Liver (tissue), 10 donors: ENCODE measurements at places on chromosomes 6 and 20. TPM values are rescaled to one million over a fixed set of nuclear protein-coding genes. Genes with fewer than 3 reads are reported as not detected.

- DNase-seq, result no peak
Observed at GRCh38 chr6:162899148-162899547, 171.4 kb downstream of the PACRG start.

- no peak for DNase-seq
Observed at GRCh38 chr6:14520536-14520935, 403.0 kb downstream of the CD83 start.

GRCh38 chr20:45368221-45368980 lies 5.4 kb downstream of the SYS1 start:
- DNase-seq, result no peak

DNA sequence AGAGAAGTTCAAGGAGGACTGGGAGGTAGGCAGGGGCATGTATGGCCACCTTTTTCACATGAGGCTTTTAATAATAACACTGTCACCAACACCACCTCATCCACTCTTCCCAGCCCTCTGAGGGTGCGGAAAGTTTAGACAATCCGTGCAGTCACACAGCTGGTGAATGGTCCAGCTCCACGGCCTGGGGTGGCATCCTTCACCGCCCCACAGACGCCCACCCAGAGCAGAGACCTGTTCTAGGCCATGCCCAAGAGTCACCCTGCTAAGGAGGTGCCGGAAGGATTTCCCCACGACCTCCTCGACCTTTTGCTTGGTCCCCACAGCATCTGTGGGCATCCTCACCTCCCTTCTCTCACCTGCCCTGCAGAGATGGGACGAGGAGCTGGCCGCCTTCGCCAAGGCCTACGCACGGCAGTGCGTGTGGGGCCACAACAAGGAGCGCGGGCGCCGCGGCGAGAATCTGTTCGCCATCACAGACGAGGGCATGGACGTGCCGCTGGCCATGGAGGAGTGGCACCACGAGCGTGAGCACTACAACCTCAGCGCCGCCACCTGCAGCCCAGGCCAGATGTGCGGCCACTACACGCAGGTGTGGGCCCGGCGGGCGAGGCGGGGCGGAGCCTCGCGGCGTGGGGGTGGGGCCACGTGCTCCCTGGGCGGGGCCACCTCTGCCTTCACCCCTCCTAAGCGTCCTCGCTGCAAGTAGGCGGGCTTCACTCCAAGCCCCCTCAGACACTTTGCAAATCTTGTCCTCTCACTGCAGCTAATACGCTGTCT lies 4.4 kb downstream of the PI16 start:
- no peak for DNase-seq

GRCh38 chr6:22658934-22659333 lies 89.6 kb downstream of the HDGFL1 start:
- DNase-seq, result no peak

GRCh38 chr6:121879149-121879548 lies 443.7 kb downstream of the GJA1 start:
- DNase-seq, result no peak

- DNase-seq, result no peak
Observed at GRCh38 chr6:35154262-35154661, 13.1 kb upstream of the TCP11 start.

Gene MATN4
- polyA plus RNA-seq, result 0.05 TPM

Gene PERP
- polyA plus RNA-seq, result 36.8 TPM
